ENCODE measurements at places on chromosomes 1 and 21.
A peak's percentile ranks its signal among the peaks of the same experiment; 100 is the strongest.

DNA sequence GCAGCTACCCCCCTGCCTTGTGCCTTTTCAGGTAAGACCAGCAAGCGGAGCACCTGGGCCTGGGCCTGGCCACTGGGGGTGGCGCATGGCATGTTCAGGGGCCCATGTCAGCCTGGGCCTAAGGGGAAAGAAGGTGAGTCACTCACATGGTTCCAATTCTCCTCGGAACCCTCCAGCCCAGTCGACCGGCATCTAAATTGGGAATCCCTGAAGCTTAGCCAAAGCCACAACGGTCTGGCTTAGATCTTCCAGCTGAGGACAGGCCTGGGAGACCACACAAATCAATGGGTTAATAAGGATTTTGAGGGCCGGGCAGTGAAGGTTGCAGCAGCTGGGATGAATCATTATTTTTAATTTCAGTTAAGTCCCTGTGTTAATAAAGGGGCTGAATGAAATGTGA is 145.1 kb upstream of the SMYD2 start:
- DNase-seq: peak; percentile 6

DNA sequence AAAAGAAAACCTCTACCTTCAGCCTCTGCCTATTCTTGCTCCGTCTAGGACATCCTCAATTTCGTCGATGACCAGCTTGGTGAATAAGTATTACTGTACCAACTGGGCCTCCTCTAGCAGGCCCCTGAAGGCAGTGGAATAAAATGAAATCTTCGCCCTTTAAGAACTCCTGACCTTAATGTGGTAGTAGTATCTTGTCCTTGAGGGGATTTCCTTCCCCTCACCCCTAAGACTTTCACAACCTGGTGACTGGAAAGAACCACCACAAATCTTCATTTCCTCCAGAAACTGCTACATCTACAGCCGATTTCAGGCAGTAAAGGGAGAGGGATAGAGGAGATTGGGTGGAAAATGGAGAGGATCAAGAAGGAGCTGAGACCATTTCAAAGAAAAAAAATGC is 1.6 kb upstream of the HAX1 start:
- no peak for DNase-seq

- no peak for DNase-seq
Measured at GRCh38 chr1:6434186-6434585, 9.6 kb downstream of the ESPN start.

- no peak for DNase-seq
Measured at GRCh38 chr1:28642056-28642846, 616 bp downstream of the TAF12 start.

GRCh38 chr1:44670751-44671640 is 3.3 kb downstream of the TMEM53 start:
- DNase-seq: no peak

- DNase-seq: no peak
Measured at GRCh38 chr1:36994868-36995267, 39.4 kb downstream of the GRIK3 start.

GRCh38 chr1:156198831-156199349 is 5.0 kb downstream of the SLC25A44 start:
- no peak for DNase-seq

DNA sequence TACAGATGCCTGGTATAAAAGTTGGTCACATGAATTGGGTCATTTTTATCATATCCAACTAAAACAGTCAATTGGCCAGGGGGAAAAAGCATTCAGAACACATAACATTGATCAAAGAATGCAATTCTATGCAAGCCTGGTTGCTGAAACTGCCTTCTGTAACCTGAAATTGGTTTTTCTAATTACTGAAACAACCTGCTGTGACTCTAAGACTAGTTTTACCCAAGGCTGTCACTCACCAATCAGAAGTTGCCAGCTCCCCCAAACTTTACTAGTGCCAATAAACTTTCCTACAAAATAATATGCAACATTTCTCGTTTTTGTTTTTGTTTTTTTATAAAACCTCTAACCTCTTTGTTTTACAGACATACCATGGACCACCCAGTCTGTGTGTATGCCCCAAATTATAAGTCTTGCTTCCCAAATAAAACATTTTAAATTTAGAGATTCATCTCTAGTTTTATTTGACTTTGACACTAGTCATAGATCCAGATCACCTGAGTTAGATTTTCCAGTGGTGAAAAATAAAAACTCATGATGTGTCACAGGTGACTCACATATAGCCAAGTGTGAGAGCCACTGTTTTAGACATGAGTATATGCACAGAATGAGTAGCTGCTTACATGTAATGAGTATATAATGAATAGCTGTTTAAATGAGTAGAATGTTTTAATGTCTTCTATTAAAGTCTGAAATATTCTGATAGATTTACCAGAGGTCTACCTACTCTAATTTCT is 64.2 kb upstream of the CR2 start:
- no peak for DNase-seq
